Anterior cingulate cortex (tissue), 58 donors: ENCODE measurements at places on chromosomes 2 and 18.
A peak's percentile ranks its signal among the peaks of the same experiment; 100 is the strongest.

DNA sequence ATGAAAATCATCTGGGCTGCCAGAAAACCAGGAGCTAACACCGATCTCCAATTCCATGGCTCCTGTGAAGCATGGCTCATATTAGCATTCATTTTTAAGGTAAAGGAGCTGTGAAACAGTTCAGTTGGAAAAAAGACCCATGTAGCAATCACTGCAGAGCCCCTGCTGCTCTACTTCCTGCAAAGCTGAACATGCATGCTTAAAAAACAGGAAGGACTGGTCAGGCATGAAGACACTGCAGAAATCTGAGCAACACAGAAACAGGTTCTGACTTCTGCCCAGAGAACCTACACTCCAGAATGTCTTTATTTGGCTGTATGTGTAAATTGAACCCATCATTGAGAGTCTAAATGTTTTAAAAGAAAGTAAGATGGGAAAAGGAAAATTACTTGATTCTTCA lies 950.6 kb downstream of the DCDC2C start:
- no peak for DNase-seq

- no peak for DNase-seq
Measured at GRCh38 chr2:233209533-233210171, 41.8 kb upstream of the ATG16L1 start.

- peak; percentile 18 for DNase-seq
Measured at GRCh38 chr2:72137498-72138010, 10.1 kb downstream of the CYP26B1 start.

GRCh38 chr2:53182601-53183000 lies 585.0 kb upstream of the CHAC2 start:
- no peak for DNase-seq

- no peak for DNase-seq
Measured at GRCh38 chr2:16506366-16506765, 159.3 kb downstream of the CYRIA start.

GRCh38 chr18:78876868-78877267 lies 102.8 kb upstream of the SALL3 start:
- DNase-seq, result no peak

- no peak for DNase-seq
Measured at GRCh38 chr18:42192251-42193248, 237.5 kb downstream of the PIK3C3 start.

GRCh38 chr2:187774551-187775071 lies 220.4 kb upstream of the TFPI start:
- no peak for DNase-seq

DNA sequence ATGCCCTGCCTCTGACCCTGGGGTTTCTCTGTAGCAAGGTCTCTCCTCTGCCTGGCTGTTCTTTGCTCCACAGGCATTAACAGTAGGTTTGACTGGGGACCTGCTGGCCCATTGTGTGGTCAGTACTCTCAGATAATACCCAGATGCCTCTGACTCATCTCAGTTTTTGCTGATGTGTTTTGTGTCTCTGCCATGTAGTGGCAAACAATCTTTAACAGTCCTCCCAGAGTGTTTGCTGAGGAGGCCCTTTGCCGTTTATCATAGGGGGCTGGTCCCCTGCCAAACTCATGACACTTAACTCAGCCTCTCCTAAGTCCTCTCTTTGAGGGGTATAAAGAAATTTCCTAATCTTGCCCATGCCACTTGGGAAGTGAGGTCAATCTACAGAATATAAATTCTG lies 793.7 kb upstream of the FANCL start:
- DNase-seq, result no peak

- no peak for DNase-seq
Measured at GRCh38 chr2:138271467-138271866, 230.1 kb upstream of the SPOPL start.
